ENCODE measurements at places on chromosomes 6 and 20.

- DNase-seq = no peak
Measured at GRCh38 chr20:35326021-35326739, 34.0 kb upstream of the FAM83C start.

DNA sequence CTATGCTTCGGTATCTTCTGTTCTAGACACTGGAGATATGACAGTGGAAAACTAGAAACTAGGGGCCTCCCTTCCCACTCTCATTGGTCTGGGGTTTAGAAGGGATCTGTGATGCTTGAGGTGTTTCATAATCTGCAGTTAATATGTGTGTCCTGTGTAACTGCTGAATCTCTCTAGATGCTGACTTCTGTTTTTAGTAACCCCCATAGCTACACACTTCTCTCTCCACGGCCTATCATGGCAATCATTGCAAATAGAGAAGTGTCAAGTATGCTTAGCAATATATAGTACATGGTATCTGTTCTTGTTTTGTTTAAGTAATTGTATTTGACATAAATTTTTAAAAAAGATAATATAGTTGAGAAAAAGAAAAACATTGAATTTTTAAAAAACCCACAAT, 394.6 kb upstream of the MMS22L start:
- no peak for DNase-seq

GRCh38 chr6:3813150-3813780, 35.9 kb upstream of the FAM50B start:
- no peak for DNase-seq

GRCh38 chr6:168054765-168055560, 24.0 kb downstream of the FRMD1 start:
- no peak for DNase-seq

DNA sequence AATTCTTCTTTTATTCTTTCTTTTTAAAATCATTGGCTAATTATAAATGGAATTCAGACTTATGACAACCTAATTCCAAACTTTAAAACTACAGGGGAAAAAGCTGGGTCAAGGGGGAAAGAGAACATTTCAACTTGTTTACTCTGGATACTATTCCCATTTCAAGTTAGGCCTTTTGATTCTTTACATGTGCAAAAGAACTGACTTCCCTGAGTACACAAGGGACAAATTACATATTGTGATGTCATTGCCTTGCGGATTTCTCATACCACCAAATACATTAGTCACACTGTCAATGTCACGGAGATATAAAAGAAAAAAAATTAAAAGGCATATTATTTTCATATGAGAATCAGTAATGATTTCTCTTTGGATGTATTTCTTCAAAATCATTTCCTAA, 96.5 kb upstream of the TBX18 start:
- DNase-seq = no peak

GRCh38 chr6:15901141-15902115, 227.5 kb upstream of the MYLIP start:
- no peak for DNase-seq

- no peak for DNase-seq
Measured at GRCh38 chr6:56484669-56485068, 158.0 kb downstream of the DST start.

- no peak for DNase-seq
Measured at GRCh38 chr6:106538145-106538544, 91.2 kb downstream of the RTN4IP1 start.

- no peak for DNase-seq
Measured at GRCh38 chr6:35492258-35492973, 4.5 kb downstream of the TEAD3 start.

GRCh38 chr6:136072691-136073090, 177.4 kb downstream of the MTFR2 start:
- DNase-seq = no peak

DNA sequence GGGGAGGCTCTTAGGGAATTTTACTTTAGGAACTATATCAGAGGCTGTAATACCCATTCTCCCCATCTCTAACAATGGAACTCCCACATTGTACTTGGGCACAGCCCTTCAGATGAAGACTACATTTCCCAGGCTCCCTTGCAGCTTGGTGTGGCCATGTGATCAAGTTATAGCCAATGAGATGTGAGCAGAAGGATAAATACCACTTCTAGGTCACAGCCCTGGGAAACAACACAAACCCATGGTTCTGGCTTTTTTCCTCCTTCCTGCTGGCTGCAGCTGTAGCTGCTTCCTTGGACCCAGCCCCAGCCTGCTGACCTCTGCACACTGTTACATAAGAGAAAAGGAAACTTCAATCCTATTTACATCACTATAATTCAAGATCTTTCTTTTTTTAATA, 445.9 kb upstream of the JARID2 start:
- DNase-seq = peak; percentile 61

- no peak for DNase-seq
Measured at GRCh38 chr6:56037601-56038000, 162.2 kb upstream of the BMP5 start.

GRCh38 chr6:144377586-144378210, 92.6 kb downstream of the UTRN start:
- no peak for DNase-seq

- no peak for DNase-seq
Measured at GRCh38 chr6:157099912-157100593, 223.3 kb downstream of the TMEM242 start.

- no peak for DNase-seq
Measured at GRCh38 chr6:40778918-40779317, 191.8 kb upstream of the LRFN2 start.

DNA sequence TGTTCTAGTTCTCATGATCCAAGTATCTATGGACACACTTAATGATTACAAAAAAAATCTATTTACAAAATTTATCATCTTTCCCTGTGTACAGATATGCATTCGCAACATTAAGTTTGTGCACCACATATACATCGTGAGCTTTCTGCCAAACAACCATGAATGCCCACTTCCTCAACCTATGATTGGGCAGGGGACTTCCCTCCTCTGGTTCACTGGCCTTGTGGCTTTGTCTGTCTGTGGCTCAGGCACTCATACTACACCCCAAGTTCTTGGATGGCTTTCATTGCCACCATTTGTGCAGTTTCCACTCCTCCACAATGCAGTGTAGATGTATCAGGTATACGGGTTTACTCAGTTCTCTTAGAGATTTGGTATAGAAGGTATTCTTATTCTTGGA, 74.9 kb downstream of the HS3ST5 start:
- DNase-seq = no peak

DNA sequence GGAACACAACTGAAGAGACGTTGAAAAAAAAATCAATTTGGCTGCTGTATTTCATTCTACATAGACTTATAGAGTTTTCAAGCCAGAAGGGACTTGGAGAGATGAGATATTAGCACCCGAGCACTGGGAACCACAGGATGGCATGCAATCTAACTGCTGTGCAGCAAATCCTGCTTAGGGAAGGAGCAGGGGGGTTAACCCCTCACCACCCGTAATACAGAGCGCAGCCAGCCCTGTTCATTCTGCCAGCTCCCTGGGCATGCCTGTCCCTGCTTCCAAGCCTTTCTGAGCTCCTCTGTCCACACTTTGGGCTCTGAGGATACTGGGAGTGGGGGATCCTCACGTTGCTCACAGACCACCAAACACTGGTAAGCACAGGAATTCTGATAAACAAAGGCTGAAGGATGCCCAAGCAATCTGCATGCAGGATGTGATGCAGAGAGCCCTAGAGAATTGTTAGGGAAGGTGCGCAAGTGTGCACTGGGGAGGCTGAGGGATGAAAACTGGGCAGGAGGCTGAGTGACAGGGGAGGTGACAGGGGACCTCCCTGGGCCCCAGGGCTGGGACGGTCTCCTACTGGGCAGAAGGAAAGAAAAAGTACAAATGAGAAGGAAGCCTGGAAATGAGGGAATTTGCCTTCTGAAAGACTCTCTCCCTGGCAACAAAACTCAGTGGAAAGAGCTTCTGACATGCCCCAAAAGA, 34.0 kb downstream of the CPNE5 start:
- no peak for DNase-seq

DNA sequence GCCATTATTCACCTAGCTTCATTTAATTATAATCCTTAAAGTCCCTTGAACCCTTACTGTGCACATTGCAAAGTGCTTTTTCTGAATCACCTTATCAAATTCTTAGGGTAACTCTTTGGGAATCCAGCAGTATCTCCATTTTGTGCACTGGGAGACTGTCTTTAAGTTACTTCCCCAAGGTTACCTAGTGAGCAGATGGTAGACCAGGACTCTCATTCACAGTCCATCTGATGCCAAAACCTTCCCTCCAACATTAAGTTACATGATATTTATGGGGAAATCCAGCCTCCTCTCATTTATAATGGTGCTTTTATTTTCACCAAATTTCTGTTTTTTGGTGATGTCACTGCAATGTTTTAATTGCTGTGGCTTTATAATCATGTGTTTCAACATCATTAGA, 75.7 kb downstream of the NCOA7 start:
- no peak for DNase-seq

DNA sequence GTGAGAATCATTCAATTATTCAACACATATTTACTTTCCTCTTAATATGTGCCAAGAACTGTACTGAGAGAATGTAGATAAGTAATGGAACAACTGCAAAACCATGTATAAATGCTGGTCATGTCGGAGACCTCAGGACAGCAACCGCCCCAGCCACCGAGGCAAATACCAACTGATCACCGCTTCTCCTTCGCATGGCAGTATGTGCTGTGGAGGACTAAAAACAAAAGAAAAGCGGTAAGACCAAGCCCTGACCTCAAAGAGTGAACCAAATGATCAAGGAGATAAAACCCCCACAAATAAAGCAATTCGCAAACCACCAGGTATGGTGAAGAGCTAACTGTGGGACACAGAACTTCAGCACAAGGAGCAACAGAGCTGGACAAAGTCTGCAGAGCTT, 104.3 kb downstream of the TRERF1 start:
- DNase-seq = no peak

DNA sequence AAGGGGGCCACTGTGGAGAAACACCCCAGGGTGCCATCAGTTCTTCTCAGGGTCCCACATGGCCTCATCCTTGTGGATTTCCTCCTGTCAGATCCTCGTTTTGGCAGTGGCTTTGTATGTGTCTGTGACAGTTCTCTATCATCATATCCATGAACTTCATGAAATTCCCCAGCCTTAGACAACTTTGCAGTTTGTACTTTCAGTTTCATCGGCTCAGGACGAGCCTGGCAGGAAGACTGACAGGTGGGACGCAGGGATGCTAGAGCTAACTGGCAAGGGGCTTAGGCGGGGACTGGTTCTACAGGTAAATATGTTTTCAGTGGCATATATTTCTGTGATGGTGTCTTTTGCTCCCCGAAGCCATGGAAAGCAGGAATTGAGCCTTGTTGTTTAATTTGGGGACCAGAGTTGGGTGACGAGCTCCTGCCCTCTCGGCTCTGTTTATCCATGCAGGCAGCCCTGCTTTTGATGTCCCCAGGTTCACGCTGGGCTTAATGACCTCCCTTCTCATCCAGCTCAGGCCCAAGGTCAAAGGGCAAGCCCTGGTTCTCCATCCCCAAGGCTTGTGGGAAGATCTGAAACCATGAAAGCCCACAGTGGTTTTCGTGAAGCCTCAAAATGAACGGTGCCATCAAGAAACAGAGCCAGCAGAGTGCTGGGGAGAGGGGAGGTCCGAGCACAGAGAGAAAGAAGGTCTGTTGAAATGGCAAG, 11.2 kb downstream of the SDCBP2 start:
- no peak for DNase-seq

DNA sequence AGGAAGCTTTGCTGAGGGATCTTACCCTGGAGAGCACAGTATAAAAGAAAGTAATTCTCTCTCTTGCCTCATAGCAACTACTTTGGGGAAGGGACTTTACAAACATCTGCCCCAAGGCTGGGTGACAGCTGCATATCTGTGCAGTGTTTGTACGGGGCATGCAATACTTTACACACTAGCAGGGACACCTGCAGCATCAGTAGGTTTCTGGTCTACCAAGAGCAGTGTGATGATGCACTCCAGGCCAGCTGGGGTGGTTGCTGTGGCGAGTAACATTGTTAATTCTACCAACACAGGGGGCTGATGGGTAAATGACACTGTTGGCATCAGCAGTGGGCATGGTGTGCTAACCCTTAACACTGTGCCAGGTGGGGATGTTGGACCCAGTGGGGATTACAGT, 48.0 kb downstream of the ADTRP start:
- no peak for DNase-seq
